AG10803 (cell line): ENCODE measurements at places on chromosomes 16 and 17.

DNA sequence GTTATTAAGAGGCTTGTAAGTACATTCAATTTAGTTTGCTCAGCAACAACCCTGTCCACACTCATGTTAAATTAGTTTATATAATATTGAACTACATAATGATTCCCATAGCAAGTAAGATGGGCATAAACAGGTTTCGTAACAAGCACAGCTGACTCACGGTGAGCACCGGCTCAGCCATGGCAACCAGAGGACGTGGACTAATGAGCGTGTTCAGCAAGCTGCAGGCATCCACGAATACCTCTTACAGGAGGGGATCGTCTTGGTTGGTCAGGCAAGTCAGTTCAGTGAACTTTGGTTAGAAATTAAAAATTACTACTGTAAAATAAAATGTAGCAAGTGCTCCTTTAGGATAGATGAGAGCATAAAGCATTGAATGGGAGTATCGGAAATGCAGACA is 58.4 kb downstream of the ELAC2 start:
- peak; percentile 52 for DNase-seq

DNA sequence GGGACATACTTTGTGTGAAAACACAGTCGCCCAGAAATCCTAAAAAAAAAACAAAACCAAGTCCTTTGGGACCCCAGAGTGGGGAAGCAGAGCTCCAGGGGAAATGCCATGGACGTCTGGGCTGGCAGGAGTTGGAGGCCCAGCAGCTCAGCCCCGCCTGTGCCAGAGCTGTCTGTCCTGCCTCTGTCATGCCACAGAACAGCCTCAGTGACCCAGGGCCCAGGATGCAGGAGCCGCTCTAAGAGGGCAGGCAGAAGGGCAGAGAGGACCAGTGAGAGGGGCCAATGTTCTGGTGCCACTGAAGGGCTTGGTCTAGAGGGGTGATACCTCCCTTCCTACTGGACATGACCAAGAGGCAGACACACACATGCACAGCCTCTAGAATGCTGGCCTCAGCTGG is 166.2 kb downstream of the C16orf78 start:
- DNase-seq, result no peak

DNA sequence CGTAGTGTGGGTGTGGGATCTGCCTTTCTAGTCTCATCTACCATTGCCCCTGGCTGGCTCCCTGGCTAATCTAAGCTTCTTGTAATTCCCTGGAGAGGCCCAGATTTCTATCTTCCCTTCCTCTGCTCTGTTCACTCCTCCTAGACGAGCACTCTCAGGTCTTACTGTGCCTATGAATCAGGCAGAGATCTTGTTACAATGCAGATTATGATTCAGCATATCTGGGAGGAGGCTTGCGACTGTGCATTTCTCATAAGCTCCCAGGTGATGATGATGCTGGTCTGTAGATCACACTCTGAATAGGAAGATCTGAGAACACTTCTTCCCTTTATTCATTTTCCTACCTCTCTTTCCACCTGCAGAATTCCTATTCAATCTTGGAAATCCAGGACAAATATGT is 200.1 kb downstream of the CBLN1 start:
- no peak for DNase-seq

- peak; percentile 90 for DNase-seq
Measured at GRCh38 chr16:87465306-87465705, 27.5 kb downstream of the ZCCHC14 start.

- DNase-seq, result no peak
Measured at GRCh38 chr16:74926805-74927204, 58.1 kb downstream of the WDR59 start.

DNA sequence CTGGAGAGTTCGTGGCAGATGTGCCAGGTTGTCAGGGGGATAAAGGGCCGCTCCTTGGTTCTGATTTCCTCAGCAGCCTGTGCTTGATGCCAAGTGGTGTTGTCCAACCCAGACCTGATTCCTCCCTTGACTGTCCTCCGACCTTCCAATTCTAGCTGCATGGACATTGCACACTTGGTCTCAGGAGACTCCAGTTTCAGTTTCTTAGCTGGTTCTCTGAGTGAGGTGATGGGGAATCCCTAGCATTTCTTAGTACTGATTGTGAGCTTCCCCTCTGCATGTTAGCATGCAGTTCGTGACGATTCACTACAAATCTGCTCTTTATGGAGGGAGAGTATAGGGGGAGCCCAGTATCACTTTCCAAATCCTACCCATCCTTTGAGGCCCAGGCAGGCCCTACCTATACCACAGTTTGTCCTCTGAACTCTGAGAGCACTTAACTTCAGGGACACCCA is 12.4 kb upstream of the CCR7 start:
- DNase-seq, result no peak

- DNase-seq, result no peak
Measured at GRCh38 chr16:20612551-20613480, 36.6 kb upstream of the ACSM2B start.
